ENCODE measurements at places on chromosomes 1 and 21.

GRCh38 chr1:48109390-48110013 is 112.3 kb upstream of the TRABD2B start:
- H3K27ac ChIP-seq, result no peak overlapping the region
- peak; percentile 30 for DNase-seq
- no peaks in the 10 kb centered on the region for H3K36me3 ChIP-seq

- no peaks in the 10 kb centered on the region for H3K36me3 ChIP-seq
- no peaks in the 10 kb centered on the region for H3K27me3 ChIP-seq
- H3K4me1 ChIP-seq, result peaks cover 21% of the 10 kb centered on the region
- H3K4me3 ChIP-seq, result no peak overlapping the region
Measured at GRCh38 chr1:6358144-6358624, 35.4 kb downstream of the ACOT7 start.

- no peak for DNase-seq
- no peak overlapping the region for H3K27ac ChIP-seq
- no peaks in the 10 kb centered on the region for H3K27me3 ChIP-seq
- no peaks in the 10 kb centered on the region for H3K4me1 ChIP-seq
Measured at GRCh38 chr1:208029381-208030287, 118.7 kb upstream of the CD34 start.

DNA sequence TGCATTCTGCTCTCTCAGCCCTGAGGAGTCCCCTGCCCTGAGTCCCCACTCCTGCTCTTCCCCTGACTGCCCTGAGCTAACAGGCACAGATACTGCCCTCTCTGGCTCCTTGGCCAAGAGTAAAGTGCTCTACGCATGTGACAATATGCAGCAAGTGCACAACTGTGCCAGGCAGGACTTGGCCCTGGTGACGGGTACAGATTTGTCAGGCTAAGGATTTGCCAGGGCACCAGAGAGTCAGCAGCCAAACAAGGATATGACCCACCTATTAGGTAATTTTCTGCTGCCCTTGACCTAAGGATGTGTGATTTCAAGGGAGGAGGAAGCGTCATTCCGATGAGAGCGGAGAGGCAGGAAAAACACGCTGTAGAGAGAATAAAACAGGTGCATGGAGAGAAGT is 339.0 kb downstream of the PTPRU start:
- H3K4me3 ChIP-seq, result no peak overlapping the region
- H3K4me1 ChIP-seq, result no peaks in the 10 kb centered on the region
- H3K36me3 ChIP-seq, result no peaks in the 10 kb centered on the region
- H3K27me3 ChIP-seq, result no peaks in the 10 kb centered on the region
- no peak overlapping the region for H3K27ac ChIP-seq
- DNase-seq, result no peak

DNA sequence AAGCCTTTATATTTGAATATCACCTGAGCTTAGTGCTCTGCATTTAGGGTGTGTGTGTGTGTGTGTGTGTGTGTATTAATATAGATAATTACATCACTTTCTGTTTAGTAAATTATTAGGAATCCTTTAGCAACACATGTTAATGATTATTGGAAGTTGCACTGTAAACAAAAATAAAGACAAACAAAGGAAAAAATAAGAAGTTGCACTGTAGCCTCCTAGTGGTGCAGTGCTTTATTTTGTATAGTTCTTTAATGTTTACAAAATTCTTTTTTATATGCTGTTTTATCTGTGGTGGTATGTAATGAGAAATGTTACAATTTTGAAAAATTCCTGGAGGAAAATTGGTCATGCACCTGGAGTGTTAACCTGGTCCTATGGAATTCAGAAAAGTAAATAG is 69.2 kb downstream of the UBE4B start:
- H3K27me3 ChIP-seq, result no peaks in the 10 kb centered on the region
- H3K4me1 ChIP-seq, result no peaks in the 10 kb centered on the region
- DNase-seq, result no peak
- H3K27ac ChIP-seq, result no peak overlapping the region

DNA sequence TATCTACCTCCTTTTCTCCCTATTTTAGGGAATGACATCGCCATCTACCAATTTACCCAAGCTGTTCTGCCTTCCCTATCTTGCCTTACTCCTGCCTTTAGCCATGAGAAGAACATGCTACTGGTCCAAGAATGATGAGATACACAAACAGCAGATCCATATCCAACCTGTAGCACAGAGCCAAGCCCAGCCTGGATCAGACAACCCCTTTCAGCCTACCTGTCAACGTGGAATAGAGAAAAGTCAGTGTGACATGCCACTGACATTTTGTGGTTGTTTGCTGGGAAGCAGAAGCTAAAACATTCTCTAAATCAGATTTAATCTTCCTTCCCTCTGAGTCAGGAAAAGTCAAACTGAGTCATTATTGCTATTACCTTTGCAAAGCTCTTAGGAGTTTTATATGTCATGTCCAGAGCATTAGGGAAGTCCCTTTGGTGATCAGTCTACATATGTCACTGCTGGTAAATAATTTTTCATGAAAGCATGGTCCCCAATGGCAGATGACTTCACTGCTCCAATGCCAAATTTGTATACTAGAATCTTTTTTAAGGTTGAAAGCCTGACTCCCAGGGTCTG is 143.1 kb downstream of the TPR start:
- no peak for DNase-seq
- H3K4me3 ChIP-seq, result no peak overlapping the region
- no peaks in the 10 kb centered on the region for H3K36me3 ChIP-seq
- peaks cover 2% of the 10 kb centered on the region for H3K27me3 ChIP-seq
- no peak overlapping the region for H3K27ac ChIP-seq

DNA sequence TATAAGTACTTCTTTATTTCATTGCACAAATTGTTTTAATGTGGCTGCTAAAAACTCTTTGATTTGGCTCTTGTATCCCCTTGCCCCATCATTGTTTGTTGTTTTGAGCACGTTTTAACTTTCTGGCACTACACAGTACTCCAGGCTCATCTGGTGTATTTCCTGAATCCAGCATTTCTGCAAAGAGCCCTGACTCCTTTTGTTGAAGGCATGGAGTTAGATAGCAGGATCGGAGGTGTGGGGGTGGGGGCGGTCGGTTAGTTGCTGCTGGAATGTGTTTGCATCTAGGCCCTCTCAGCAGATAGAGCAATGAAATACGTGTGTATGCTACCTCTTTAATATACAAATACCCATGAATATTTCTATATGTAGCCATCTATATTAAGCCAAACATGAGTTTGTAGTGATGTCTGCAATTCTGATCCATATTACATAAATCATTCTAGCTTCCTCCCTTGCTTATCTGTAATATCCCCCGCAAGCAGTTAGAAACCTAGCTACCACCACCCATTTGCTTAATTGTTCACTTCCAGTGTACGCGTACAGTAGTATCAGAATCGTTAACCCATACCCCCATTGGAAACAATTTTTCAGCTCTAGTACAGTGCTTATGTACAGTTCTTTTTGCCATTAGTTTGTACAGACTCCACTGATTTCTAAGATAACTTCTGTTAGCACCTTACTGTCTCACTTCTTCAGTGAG is 106.0 kb downstream of the NOS1AP start:
- no peaks in the 10 kb centered on the region for H3K36me3 ChIP-seq
- no peak overlapping the region for H3K27ac ChIP-seq
- no peaks in the 10 kb centered on the region for H3K27me3 ChIP-seq
- no peaks in the 10 kb centered on the region for H3K4me1 ChIP-seq
- H3K4me3 ChIP-seq, result no peak overlapping the region

- no peak overlapping the region for H3K4me3 ChIP-seq
- no peaks in the 10 kb centered on the region for H3K36me3 ChIP-seq
- H3K4me1 ChIP-seq, result no peaks in the 10 kb centered on the region
- DNase-seq, result no peak
Measured at GRCh38 chr1:83101406-83101805, 897.5 kb downstream of the TTLL7 start.

GRCh38 chr1:227947386-227947675 is 401 bp downstream of the WNT9A start:
- peak overlapping the region; percentile 19 for H3K4me3 ChIP-seq
- peaks cover 15% of the 10 kb centered on the region for H3K4me1 ChIP-seq
- peak; percentile 17 for DNase-seq
- no peak overlapping the region for H3K27ac ChIP-seq
- H3K27me3 ChIP-seq, result no peaks in the 10 kb centered on the region
- H3K36me3 ChIP-seq, result no peaks in the 10 kb centered on the region

DNA sequence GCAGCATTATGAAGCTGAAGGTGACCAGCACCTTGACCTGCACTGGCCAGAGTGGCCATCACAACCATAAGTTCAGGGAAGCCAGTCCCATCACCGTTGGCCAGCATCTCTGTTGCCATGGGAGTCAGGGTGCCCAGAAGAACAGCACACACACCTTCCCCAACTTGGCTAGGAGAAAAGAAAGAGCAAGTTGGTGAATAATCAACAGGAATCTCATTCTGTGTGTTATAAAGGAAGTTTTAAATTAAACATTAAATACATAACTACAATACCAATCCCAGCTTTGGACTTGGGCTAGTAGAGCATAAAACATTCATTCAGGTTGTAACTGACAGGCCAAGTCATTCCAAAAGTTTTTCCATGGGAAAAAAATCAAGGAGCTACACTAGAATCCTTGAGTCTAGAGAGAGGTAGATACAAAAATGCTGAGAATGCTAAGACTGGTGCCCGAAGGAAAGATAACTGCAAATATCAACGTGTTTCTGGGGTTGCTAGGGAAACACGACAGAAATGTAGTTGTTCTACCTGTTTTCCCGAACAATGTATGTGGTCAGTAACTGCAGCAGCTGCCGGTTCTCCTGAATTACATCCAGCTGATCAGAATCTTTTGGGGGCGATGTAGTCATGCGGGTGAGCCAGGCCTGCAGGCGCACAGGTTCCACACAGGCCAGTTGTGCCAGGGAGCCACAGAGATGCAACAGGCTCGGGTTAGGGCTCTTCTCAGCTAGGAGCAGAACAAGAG is 45.6 kb downstream of the UBR4 start:
- peaks cover 28% of the 10 kb centered on the region for H3K36me3 ChIP-seq
- no peak overlapping the region for H3K27ac ChIP-seq
- H3K27me3 ChIP-seq, result no peaks in the 10 kb centered on the region
- no peaks in the 10 kb centered on the region for H3K4me1 ChIP-seq
- DNase-seq, result no peak

DNA sequence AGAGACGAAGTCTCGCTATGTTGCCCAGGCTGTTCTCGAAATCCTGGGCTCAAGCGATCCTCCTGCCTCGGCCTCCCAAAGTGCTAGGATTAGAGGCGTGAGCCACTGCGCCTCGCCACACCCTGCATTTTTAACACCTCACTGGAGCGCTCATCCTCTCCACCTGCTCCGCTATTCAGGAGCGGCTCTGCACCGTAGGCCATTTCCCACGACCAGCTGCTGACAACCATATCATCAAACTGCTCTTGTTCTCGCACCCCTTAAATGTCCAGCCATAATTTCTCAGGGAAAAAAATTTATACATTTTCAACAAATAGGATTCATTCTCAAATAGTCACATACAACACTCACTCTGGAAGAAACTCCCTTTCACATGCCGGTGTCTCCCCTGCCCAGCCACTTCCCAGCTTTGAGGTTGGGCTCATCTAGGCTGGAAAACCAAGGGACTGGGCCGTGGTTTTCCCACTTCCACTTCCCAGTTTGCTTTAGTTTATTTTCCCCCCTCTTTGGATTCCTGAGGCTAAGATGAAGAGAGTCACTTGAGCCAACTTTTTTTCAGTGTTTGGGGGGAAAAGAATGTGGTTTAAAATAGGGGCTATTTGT is 639 bp upstream of the IPO9 start:
- H3K27me3 ChIP-seq, result no peaks in the 10 kb centered on the region
- H3K36me3 ChIP-seq, result no peaks in the 10 kb centered on the region
- DNase-seq, result no peak
- no peak overlapping the region for H3K27ac ChIP-seq
- no peak overlapping the region for H3K4me3 ChIP-seq

- H3K36me3 ChIP-seq, result peaks cover 61% of the 10 kb centered on the region
- DNase-seq, result no peak
- peaks cover 60% of the 10 kb centered on the region for H3K4me1 ChIP-seq
- peak overlapping the region; percentile 18 for H3K27ac ChIP-seq
Measured at GRCh38 chr1:226645279-226645976, 93.7 kb downstream of the ITPKB start.

- H3K27ac ChIP-seq, result no peak overlapping the region
- peaks cover 13% of the 10 kb centered on the region for H3K27me3 ChIP-seq
- no peaks in the 10 kb centered on the region for H3K4me1 ChIP-seq
- no peak overlapping the region for H3K4me3 ChIP-seq
Measured at GRCh38 chr1:221187174-221187573, 307.9 kb downstream of the HLX start.

DNA sequence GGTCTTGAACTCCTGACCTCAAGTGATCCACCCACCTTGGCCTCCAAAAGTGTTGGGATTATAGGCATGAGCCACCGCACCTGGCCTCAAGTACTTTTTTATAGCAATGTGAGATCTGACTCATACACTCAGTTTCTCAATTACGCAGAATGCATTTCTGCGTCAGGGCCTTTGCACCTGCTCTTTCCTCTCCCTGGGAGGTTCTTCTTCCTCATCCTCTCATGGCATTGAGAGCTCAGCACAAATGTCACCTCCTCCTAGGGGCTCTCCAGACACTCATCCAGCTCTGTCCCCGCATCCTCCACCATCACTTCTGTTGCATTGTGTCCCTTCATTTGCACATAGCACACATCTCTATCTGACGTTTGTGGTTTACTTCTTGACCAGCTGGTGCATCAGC is 418.8 kb downstream of the PTPRU start:
- no peak overlapping the region for H3K4me3 ChIP-seq
- no peaks in the 10 kb centered on the region for H3K4me1 ChIP-seq
- no peaks in the 10 kb centered on the region for H3K27me3 ChIP-seq
- no peaks in the 10 kb centered on the region for H3K36me3 ChIP-seq
- H3K27ac ChIP-seq, result no peak overlapping the region

GRCh38 chr1:74689621-74690363 is 16.2 kb upstream of the ERICH3 start:
- no peak overlapping the region for H3K4me3 ChIP-seq
- peak; percentile 64 for DNase-seq
- H3K36me3 ChIP-seq, result no peaks in the 10 kb centered on the region
- no peaks in the 10 kb centered on the region for H3K27me3 ChIP-seq
- no peaks in the 10 kb centered on the region for H3K4me1 ChIP-seq

DNA sequence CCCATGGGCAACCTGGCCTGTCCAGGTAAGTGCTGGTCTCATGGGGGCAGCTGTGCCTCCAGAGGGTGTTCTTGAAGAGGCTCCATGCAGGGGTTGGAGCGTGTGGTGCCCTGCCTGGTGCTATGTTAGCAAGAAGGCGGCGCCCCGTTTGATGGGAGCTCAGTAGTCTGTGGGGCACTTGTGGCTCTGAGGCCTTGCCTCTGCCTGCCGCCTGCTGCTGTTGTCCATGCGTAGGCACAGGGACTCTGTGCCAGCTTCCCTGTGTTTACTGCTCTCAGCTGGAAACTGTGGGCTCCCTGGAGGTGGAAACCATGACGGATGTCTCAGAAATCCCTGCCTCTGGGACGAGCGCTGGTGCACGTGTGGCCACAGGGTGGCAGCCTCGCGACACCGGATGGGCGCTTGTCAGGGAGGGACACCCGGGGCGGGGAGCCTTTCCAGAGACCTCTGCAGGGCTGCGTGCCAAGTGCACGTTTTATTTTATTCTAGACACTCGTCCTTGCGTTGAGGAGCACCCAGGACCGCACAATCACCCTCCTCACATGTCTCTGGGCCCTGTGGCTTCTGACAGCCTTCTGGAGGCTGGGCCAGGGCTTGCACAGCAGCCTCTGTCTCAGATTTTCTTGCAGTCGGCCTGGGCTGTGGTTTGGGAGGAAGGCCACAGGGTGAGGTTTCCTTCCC is 27.1 kb downstream of the SNAP47 start:
- H3K27ac ChIP-seq, result no peak overlapping the region
- peaks cover 3% of the 10 kb centered on the region for H3K4me1 ChIP-seq
- peak; percentile 79 for DNase-seq
- no peaks in the 10 kb centered on the region for H3K27me3 ChIP-seq

GRCh38 chr1:78527706-78528105 is 36.9 kb downstream of the PTGFR start:
- H3K27me3 ChIP-seq, result no peaks in the 10 kb centered on the region
- DNase-seq, result no peak
- no peak overlapping the region for H3K4me3 ChIP-seq
- no peak overlapping the region for H3K27ac ChIP-seq
- no peaks in the 10 kb centered on the region for H3K36me3 ChIP-seq
- H3K4me1 ChIP-seq, result no peaks in the 10 kb centered on the region
